ENCODE measurements at places on chromosomes 7 and 10.
A peak's percentile ranks its signal among the peaks of the same experiment; 100 is the strongest.

- DNase-seq = no peak
Observed at GRCh38 chr10:94850766-94851165, 87.7 kb upstream of the CYP2C9 start.

DNA sequence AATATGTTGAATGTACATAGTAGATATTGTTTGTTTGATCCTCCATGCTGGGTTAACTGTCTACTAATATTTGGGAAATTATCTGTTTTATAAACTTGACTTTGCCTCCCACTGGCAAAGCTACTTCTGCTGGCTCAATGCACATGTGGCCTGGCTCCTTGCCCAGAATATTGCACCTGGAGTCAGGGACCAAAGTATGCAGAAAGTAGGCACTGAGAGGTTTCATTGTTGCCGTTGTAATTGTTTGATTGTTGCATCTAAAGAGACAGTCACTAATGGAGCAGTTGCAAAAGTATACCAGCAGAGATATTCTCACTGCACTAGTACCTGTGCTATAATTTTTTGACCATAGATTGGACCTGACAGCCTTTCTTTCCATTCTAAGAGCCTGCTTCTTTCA is 137.8 kb upstream of the CNTNAP2 start:
- DNase-seq = no peak

- DNase-seq = no peak
Observed at GRCh38 chr10:61456095-61456789, 3.1 kb upstream of the TMEM26 start.

DNA sequence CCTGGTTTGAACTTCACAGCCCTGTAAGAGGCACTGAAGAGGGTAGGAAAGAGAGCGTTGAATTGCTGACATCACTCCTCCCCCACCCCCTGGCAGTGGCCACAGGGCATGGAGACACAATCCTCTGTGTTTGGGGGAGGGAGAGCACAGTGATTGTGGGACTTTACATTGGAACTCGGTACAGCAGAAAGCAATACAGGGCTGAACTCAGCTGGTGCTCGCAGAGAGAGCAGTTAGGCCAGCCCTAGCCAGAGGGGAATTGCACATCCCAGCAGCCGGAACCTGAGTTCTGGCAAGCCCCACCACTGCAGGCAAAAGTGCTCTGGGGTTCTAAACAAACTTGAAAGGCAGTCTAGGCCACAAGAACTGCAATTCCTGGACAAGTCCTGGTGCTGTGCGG is 24.0 kb upstream of the CUL1 start:
- no peak for DNase-seq

DNA sequence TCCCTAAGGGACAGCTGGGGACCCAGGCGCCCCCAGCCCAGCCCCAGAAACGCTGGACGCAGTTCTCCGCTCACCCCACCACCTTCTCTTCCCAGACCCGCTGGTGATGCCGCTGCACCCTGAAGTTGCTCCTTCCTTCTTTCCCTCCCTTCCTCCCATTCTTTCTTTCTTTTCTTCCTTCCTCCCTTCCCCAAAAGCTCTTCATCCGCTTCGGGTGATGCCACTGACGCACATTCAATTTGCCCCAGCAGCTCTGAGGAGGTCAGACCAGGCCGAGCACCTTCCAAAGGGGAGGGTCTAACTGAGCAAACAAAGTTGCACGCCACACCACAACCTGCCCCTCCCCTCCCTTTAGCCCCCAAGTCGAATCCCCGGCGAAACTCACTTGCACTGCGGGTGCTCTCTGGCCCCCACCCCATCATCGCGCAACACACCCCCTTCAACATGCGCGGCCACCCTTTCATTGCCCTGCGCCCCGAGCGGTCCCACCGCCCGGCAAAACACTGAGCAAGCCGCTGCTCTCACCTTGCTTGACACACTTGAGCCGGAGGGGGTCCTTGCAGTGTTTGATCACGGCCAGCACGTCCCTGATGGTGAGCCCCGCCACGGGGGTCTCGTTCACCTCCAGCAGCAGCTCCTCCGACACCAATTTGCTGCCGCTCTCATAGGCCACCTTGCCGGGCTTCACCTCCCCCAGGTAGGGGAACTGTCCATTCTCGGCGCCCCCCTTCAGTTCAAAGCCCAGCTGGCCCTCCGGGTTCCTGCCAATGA is 787 bp downstream of the MAGI2 start:
- no peak for DNase-seq

DNA sequence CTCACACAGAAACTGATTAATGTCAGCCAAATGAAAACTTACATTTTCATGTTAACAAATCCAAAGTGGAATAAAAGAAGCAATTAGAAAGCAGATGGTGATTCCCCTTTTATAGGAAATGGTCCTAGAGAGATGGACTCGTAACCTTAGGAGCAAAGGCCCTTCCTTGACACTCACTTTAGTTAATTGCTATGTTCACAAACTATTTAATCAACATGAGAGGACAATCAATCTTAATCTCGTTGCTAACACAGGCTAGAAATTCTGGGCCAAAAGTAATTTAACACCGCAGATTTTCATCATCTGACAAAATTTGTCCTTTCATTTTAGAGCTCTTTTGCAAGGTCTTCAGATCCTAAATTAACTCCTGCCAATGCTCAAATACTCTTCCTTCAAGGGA is 64.0 kb upstream of the DNAJB12 start:
- no peak for DNase-seq

GRCh38 chr7:46024263-46024916 is 103.3 kb upstream of the IGFBP3 start:
- no peak for DNase-seq

GRCh38 chr7:36512616-36513015 is 123.0 kb downstream of the ANLN start:
- no peak for DNase-seq

- DNase-seq = no peak
Observed at GRCh38 chr10:839550-840205, 91.8 kb downstream of the LARP4B start.

DNA sequence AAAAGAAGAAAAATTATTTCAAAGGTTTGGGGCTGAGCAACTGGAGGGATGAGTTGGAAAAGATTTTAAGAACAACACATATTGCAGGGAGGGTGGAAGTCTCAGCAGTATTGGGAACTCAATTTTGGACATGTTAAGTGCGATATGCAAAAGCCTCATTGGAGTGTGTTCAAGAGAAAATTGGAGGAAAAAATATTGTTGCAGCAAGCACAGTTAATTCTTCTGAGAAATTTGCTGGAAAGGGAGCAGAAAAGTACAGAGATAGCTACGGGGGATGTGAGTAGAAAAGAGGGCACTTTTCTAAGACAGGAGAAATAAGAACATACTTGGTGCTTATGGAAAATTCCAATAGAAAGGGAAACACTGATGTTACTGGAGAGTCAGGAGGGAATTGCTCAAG is 59.8 kb upstream of the MAGI2 start:
- DNase-seq = no peak

DNA sequence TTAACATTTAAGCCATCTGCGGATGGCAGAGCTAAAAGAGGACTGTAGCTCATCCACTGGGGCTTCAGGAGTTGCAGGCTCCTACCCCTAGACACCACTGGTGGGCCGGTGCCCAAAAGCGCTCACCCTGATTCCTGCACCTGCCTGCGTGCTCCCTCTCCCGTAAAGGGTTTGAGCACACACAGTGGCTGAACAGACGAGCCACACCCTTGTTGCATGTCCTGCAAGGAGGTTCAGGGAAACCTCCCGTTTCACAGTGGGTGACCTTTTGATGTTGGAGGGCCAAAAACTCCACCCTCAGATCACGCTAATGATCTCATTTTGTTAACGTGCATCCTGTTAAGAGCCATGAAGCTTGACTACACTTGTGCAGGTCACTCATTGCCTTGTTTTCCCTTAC is 37.9 kb downstream of the SYPL1 start:
- no peak for DNase-seq

DNA sequence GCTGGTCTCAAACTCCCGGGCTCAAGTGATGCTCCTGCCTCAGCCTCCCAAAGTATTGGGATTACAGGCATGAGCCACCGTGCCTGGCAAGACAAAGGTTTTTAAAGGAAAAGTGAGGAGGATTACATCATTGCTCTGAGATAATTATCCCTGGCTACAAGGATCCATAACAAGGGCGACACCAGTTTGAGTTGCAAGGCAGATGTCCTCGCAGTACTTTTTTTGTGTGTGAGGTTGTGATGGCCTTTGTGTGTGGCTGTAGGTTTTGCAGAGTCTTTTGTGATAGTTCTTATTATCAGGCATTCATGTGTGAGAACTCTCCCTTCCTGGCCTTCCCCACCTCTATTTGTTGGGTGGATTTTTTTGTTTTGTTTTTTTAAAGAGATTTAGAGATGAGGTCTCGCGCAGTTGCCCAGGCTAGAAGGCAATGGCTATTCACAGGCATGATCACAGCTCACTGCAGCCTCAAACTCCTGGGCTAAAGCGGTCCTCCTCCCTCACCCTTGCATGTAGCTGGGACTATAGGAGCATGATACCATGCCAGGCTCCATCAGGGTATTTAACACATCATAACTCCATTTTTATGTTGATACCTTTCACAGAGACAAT is 10.0 kb downstream of the BTBD16 start:
- no peak for DNase-seq

DNA sequence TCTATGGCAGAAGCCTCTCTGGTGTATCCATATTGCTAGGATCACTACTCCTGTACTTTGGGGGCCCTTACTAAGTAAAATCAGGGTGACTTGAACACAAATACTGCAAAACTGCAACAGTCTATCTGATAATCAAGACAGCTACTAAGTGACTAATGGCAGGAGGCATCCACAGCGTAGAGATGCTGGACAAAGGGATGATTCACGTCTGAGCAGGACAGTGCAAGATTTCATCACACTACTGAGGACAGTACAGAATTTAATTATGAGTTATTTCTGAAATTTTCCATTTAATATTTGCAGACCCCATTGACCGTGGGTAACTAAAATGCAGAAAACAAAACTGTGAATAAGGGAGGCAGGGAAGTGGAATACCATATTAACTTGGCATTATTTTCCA is 10.4 kb downstream of the CUL2 start:
- DNase-seq = no peak

DNA sequence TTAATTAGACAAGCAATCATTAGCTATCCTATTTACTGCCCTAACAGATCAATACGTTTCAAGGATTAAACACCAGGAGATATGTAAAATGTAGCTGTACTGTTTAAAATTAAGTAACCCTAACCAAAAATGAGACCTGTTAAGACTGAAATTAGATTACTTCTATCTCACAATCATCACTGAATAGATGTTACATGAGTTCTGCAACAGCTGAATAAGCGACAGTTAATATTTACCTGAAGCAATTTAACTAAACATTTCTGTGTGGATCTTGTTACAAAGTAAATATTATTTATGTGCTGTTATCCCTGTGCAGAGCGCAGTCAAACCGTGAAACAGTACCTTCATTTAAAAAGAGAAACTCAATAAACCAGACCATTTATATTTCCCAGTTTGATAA is 122.5 kb downstream of the RELN start:
- DNase-seq = no peak

GRCh38 chr10:103793920-103794883 is 61.2 kb downstream of the SH3PXD2A start:
- no peak for DNase-seq

GRCh38 chr7:77887567-77887966 is 89.0 kb downstream of the PHTF2 start:
- DNase-seq = no peak

GRCh38 chr10:48452879-48453412 is 146.5 kb downstream of the MAPK8 start:
- DNase-seq = no peak

DNA sequence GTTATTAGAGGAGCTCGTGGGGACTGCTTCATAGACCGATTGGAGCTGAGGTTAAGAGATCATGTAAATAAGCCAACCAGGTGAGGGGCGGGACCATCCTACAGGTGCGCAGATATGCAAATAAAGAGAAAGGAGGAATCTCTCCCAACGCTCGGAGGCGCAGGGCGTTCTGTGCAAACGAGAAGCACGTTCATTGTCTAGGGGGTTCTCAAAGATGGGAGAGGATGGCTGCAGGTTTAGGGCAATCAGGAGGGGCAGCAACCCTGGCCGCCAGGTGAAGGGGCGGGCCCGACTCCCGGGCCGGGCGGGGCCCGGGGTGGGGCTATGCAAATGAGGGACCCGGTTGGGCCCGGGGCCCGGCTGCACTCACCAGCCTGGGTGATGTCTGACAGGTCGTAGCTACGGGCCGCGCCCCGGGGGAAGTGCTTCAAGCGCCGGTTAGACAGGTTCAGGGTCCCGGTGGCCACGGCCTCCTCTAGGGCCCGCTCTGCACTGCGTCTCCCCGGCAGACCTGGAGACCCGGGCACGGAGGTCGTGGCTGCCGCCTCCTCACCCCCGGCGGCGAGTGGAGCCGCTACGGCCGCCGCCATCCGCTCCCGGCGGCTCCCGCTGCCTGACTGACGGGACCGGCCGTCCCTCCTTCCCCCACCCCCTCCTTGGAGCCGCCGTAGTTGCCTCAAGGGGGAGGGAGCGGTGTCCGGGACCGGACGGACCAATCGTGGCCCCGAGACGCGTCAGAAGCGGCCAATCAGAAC is at the start of gene LRCH4:
TSS of gene LRCH4 (minus strand) at position 619 of the 755 bp plus-strand sequence. CDS start at position 590, 29 bp downstream.
- peak; percentile 54 for DNase-seq

GRCh38 chr10:69963835-69964710 is 88.6 kb upstream of the MACROH2A2 start:
- DNase-seq = no peak

DNA sequence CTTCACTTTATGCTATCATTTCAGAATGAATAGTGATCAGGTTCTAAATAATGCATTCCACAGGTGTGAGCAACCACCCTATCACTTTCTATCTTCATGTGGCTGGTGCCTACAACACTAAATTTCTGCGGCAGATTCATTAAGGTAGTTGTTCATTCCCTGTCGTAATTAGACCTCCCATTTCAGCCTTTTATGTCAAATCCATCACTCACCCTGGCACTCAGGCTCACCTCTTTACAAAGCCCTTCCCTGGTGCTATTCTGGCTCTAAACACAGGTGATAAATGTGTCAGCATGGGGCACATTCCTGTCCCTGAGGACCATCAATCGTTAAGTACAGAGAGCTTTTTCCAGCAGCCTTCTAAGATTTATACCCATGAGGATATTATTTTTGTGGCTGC is 300.0 kb upstream of the C7orf33 start:
- DNase-seq = no peak

DNA sequence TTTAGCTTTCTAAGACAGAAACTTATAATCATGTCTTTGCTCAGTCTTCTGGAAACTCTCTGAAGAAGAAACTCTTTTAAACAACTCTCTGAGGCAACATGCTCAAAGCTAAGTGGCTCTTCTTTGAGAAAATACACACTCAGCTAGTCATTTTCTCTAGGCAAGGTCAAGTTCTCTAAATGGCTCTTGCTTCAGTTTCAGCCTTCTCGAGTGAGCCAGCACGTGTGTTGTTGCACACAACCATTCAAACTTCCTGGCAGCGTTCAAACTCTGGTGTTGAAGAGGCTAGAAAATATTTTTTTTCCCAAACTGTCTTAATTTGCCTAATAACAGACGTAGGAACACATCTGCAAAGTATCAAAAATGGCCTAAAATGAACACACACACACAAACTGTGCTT is 129.1 kb downstream of the THSD7A start:
- no peak for DNase-seq
